ENCODE measurements at places on chromosomes 7 and 10. TPM values are rescaled to one million over a fixed set of nuclear protein-coding genes. Genes with fewer than 3 reads are reported as not detected.

DNA sequence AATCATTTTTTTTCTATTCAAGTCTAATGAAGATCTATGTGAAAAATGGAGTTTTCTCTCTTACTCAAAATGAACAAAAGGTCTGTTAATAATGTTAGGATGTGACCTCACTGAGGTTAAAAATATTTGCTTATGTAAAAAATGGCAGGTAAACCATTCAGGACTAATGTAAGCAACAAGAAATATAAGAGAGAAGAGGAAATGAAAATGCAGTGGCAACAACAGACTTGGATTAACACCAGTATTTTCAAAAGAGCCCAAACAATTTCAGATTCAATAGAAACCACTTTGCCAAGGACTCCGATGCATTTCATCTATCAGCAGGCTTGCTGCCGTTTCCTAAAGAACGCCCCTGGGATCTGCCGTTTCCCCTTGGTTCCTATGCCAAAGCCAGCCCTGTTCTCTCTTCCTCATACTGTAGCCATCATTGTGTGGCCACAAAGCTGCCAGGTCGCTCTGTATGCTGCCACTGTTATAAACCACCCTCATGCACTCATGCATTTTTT is 66.4 kb downstream of the MTURN start:
- DNase-seq = no peak

GRCh38 chr7:111528331-111528730 is 34.0 kb downstream of the IMMP2L start:
- DNase-seq = no peak

DNA sequence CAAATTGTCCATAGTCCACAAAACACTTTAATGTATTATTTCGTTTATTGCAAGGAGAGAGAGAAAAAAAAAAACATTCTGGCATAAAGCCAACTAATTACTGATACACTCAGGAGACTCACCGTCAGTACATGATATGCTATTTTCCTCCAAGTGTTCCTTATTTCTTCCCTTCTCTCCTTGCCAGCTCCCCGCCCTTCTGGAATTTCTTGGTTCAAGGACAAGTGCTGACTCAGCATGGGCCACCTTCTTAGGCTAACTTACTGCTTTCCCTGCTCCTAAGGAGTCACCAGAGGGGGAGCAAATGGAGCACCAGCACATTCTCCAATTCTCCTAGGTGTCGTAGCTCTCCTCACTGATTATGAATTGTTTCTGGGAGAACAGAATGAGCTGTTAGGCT is 133.8 kb upstream of the HDAC9 start:
- no peak for DNase-seq

- DNase-seq = no peak
These were observed 2.8 kb downstream of the FASTK start for GRCh38 chr7:151077705-151078232.

- peak; percentile 44 for DNase-seq
These were observed 328.2 kb downstream of the TNS3 start for GRCh38 chr7:47253650-47254080.

DNA sequence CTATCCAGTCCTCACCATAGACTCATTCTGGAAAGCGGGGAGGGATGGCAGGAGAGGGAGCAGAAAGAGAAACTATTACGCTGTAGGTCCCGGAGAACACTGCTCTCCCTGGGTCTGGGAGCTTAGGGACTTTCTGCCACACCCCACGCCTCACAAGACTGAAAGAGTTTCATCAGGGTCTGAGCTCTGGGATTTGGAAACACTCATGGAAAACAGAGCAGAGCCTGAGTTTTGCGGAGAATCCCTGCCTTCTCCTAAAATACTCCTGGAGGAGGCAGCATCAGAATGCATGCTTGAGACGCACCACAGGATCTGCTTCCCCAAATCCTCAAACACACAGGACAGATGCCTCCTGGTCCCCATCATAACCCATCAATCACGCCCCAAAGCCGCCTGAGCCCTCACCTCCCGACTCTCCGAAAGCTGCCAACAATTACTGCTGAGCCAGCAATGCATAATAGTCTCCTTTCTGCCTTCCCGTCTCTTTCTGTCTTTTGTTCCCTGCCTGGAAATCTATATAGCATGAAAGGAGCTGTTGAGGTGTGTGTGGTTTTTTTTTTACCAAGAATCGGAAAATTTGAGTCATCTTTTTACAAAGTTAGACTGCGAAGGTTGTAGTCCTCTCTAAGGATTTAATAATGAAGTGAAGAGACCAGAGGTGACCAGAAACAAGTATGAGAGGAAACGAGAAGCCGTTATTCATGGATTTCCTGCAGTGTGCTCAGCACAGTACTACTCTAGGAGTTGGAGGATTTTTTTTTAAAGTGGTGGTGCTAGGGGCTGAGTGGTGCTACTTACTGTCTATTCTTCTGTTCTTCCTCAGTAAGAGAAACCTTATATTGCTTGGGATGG is 37.7 kb downstream of the ASB13 start:
- no peak for DNase-seq

Gene SYT15B
- total RNA-seq = 0.93 TPM

Gene SAMD9L
- total RNA-seq = 3.7 TPM

Gene MOSPD3
- 10.2 TPM for total RNA-seq

Gene LIPK
- not detected for total RNA-seq
